ENCODE measurements at places on chromosomes 6 and 20.

- DNase-seq: no peak
Measured at GRCh38 chr20:15834857-15835256, 738.4 kb downstream of the KIF16B start.

- no peak for DNase-seq
Measured at GRCh38 chr6:170208182-170208601, 82.7 kb downstream of the DLL1 start.

DNA sequence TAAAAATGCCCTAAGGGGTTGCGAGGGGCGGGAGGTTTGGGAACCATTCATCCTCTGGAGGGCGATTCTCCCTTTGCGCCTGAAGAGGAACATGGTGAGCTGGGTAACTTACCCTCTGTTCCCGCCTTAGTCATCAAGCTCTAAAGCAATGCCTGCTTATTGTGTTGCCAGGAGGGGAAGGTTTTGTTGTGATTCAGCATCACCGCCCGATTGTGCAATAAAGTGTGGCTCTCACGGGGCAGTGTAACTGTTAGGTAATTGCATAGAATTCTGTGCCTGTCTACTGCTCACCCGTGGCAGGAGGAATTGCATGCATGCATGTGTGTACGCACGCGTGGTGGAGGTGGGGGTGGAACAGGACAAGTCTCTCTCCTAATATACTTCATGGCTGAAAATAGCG, 95.5 kb upstream of the AGPAT4 start:
- DNase-seq: peak; percentile 83

DNA sequence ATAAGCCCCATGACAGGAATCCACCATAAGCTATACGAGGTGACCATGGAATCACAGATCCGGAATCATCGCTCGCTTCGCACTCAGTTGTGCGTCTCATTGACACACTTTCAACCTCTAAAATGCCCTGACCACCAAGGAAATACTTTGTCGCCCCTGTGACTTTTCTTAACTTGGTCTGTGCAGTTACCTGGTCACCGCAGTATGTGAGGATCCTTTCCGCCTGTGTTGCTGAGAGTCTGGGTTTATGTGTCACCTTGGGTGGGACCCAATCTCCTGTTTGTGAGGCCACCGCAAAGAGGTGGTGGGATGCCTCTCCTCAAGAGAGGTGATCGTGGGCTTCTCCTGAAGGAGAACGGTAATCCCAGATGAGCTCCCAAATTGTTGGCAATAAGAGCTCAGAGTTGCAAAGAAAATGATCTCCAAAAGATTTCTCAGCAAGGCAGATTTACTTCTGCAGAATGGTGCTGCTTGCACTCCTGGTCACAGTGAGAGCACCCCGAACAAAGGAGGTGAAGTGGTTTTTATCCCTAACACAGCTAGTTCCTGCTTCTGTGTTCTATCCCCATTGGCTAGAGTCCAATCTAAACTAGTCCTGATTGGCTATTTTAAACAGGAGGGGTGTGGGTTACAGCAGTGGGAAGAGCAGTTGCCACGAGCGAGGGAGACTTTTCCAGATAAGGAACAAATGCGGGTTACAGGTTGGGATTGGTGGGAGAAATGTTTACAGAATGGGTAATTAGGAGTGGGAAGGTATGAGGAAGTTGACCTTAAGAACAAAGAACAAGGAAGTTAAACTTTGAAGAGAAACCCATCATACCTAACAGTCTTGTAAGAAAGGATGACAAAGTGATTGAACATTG, 9.1 kb upstream of the ZNFX1 start:
- peak; percentile 16 for DNase-seq

GRCh38 chr6:92132457-92132856, 1286.9 kb downstream of the EPHA7 start:
- no peak for DNase-seq

GRCh38 chr6:33434961-33435360, 15.1 kb downstream of the SYNGAP1 start:
- no peak for DNase-seq

DNA sequence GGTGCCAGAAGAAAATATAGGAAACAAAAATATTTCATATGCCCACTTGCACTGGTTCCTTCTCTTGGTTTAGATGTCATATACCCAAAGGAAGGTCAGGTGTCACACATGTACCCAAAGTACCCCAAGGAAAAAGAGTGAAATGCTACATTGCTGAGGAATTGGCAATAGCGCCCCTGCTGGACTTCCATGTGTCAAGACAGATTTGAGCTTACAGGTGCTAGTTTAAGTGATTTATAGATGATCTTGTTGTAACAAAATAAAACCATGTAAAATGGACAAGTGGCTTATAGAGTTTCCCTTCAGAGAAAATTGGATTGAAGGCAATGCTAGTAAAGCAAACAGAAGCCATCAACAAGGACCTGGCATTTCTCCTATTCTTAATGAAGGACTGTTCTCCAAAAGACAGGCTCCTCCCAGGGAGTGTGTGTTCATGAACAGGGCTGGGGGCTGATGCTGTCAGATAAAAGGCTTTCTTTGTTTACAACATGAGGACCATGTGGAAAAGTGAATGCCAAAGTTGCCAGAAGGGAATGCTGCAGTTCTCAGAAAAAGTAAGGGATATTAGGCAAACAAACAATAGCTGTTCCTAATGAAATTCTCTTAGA, 64.3 kb upstream of the PAK5 start:
- DNase-seq: no peak

DNA sequence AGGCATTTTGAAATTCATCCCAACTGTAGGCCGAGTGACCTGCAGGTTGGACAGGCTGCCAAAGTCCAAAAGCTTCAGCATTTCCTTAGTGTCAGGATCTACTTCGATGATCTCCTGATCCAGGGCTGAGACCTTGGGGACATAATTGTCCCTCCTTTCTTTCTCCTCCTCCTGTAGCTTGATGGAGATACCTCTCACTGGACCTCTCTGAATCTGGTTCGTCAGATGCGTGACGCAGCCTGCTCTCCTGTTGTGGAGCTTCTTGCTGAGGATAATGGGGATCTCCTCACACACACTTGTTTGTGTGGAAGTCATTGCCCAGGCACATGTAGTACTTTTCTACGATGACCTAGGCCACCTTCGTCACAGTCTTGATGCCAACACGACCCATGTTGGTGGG, 1.5 kb upstream of the MAS1L start:
- DNase-seq: no peak

DNA sequence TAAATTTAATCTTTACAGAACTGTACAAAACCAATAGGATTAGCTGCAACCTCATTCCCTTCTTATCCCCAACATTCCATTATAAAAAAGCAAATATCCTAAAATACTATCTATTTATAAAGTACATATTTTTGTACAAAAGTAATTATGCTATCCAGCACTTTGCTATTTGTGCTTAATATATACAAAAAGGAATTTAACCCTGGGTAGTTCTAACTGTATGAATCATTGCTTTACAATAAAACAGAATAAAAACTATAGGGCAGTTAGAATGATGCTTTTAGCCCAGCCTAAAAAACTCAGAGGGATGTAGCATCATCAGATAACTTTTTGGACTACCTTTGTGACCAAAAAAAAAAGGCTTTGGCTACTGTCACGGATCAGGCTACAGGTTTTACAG, 49.9 kb upstream of the KLHL31 start:
- no peak for DNase-seq

- DNase-seq: no peak
Measured at GRCh38 chr20:10427060-10427692, 6.8 kb downstream of the MKKS start.

DNA sequence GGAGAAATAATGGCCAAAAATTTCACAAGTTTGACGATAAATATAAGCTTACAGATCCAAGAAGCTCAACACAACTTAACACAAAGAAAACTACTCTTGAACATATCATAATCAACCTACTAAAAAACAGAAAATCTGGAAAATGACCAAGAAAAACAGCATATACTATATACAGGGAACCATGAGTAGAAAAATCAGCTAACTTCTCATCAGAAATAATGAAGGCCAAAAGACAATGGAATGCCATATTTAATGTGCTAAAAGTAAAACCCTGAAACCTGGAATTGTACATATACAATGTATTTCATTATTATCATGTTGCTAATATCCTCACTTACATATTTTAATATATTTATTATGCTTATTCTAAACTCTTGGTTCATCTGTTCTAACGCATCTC, 25.3 kb downstream of the MAPK13 start:
- no peak for DNase-seq

GRCh38 chr6:135922746-135923145, 71.2 kb downstream of the PDE7B start:
- no peak for DNase-seq

DNA sequence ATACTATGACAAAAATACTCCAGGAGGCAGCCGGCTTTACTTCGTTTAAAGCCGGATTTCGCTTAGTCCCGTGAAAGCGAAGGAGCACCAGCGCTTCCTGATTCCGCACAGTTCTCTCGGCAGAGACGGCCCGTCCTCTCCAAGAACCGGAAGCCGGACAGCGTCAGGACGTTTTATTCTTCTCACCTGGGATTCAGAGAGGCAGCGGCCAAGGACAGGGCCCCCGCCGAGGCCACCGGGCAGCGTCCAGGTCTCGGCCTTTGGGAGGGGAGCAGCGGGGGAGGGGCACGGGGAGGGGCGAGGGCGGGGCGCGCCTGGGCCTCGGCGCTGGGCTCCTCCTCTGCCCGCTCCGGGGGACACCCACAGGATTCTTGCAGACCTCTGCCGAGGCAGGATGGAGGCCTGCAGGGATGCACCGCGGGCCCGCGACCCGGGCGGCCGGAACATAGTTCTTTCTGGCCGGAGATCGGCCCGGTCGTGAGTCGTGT, 2.8 kb upstream of the DIDO1 start:
- no peak for DNase-seq

DNA sequence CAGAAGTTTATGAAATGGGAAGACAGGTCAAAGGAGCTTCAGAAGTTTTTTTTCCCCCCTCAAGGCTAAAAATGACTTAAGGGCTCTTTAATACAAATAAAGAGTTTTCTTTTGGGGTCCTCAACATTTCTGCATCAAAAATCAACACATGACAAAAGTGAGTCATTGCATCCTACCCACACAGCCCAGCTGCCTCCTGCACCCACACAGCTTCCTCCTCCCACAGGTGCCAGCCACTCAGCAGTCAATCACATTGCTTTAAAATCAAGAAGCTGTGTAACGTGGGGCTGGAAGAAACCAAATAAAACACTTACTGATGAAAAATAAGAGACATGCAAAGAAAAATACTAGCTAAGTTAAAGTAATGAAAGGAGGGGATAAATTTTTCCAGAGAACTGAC, 68.5 kb downstream of the MAP3K5 start:
- DNase-seq: no peak

DNA sequence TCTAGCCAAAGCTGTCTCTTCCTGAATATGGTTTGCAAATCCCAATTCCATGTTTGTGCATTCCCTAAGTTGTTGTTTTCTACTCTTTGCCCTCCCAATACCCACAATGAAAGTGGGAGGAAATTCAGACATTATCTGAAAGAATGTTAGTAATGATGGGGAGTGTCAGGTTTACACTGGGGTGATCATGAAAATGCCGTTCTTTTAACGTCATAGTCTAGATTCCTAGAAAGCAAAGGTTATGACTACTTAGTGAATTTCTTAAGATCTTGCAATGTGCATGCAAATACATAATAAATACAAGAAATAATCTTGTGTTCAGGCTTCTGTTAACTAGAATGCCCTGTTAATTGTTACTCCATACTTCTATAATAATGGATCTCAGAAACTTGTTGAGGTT, 101.0 kb downstream of the LCA5 start:
- no peak for DNase-seq

DNA sequence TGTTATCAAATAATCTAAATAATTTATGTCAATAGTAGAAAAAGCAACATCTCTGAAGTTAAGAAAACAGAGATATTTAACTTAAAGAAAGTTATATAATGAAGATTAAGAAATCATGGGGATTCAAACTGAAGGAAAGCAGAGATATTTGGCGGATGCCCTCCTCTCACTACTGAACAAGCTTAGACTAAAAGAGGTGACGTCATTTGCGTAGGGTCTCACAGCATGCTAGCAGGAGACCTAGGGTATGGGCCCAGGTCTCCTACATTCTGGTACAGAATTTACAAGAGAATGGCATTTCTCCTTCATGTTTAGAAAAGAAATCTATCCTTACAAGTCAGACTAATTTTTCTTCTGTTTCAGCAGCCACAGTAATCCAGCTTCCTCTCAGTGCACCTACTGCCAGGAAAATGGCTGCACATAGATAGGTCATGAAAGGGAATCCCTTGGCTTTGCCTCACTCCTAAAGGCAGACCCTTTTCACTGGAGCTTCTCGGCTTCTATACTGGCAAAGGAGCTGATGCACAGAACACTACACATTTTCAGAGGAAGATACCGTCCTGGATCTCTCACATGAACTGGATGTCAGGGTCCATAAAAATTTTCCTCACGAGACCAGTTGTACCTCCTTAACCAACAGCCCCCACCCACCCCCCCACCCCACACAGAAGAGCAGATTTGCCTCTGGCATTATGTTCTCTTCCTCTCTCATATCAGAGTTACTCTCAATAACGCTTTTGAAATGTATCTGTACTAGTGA, 41.8 kb upstream of the DST start:
- no peak for DNase-seq

DNA sequence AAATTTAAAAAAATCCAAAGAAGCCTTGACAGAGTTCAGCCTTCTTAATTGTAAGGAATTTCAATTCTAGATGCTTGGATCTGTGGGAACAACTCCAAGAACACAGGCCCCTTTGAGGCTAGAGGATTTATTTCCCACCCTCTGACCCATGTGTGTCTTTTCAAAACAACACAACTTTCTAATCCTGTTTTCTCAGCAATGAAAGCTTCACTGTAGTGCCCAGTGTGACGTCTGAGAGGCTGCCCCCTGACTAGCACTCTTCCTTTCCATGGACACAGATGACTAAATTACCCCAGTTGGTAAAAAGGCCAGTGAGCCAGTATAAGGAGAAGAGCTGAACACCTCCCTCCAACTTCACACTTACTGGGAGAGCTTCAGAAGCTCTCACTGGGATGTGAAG, 16.5 kb upstream of the CCR6 start:
- no peak for DNase-seq

- no peak for DNase-seq
Measured at GRCh38 chr6:35181308-35181932, 32.3 kb upstream of the SCUBE3 start.

- DNase-seq: no peak
Measured at GRCh38 chr6:4848382-4849068, 72.3 kb downstream of the CDYL start.

DNA sequence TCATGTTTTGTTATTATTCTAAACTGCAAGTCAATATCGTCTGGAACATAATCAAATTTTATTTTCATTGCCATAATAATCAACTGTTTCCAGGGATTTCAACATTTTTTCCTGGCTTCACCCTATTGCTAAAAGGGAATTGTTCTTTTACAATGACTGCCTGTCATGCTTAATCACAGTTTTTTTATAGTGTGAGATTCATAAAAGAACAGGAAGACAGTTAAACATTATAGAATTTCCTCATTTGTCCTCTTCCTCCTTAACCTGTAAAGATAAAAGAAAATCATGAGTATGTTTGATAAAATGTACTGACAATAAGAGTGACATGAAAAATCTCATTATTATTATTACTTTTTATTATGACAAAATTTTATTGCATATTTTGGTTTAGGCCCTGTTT, 73.3 kb upstream of the CENPW start:
- DNase-seq: no peak

- no peak for DNase-seq
Measured at GRCh38 chr6:132236281-132236680, 165.0 kb downstream of the MOXD1 start.

GRCh38 chr6:24900917-24901697, 34.7 kb downstream of the RIPOR2 start:
- no peak for DNase-seq

GRCh38 chr6:33298773-33299236, at the start of gene RGL2:
RGL2 (minus strand) TSS chr6:33298942; CDS start chr6:33298610, 332 bp downstream.
- DNase-seq: no peak

- DNase-seq: no peak
Measured at GRCh38 chr6:166616261-166617238, 10.5 kb downstream of the RPS6KA2 start.

Data from SIG-M5 (cell line).